CD4-positive, alpha-beta T cell treated with Interleukin-2 at 100 ng/mL for 4 hours (primary cell): ENCODE measurements at places on chromosomes 5 and 9.

- DNase-seq = peak; percentile 15
These were observed 27.8 kb downstream of the PRLR start for GRCh38 chr5:35202319-35203111.

GRCh38 chr9:127185931-127186781 lies 63.7 kb upstream of the ANGPTL2 start:
- DNase-seq = no peak

- DNase-seq = peak; percentile 7
These were observed 374.2 kb downstream of the EFNA5 start for GRCh38 chr5:107296572-107296971.

GRCh38 chr9:21695443-21695842 lies 107.0 kb upstream of the MTAP start:
- DNase-seq = no peak

GRCh38 chr5:146647656-146648199 lies 131.7 kb upstream of the GPR151 start:
- no peak for DNase-seq

- DNase-seq = no peak
These were observed 5.6 kb upstream of the SPDL1 start for GRCh38 chr5:169577951-169578350.

DNA sequence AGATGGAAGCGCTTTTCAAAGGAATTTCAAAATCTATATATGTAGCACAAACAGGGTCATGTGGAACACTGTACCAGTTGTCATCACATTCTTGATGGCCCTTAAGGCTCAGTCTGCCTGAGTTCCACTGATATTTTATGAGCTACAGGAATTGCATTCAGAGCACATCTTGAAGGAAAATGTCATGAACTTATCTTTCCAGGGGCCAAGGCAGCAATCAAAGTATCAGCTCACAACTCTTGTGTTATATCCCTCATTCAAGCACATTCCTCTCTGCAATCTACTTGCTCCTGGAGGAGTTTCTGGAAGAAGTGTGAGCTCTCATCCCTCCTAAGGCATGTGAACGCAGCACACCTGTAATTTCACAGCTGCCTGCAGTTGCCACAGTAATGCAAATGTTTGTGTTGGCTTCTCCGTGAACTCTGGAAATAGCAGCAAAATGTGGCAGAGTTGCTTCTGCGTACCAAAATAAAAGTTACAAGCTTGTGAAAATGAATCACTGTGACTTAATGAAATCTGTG lies 89.7 kb upstream of the EQTN start:
- DNase-seq = no peak

DNA sequence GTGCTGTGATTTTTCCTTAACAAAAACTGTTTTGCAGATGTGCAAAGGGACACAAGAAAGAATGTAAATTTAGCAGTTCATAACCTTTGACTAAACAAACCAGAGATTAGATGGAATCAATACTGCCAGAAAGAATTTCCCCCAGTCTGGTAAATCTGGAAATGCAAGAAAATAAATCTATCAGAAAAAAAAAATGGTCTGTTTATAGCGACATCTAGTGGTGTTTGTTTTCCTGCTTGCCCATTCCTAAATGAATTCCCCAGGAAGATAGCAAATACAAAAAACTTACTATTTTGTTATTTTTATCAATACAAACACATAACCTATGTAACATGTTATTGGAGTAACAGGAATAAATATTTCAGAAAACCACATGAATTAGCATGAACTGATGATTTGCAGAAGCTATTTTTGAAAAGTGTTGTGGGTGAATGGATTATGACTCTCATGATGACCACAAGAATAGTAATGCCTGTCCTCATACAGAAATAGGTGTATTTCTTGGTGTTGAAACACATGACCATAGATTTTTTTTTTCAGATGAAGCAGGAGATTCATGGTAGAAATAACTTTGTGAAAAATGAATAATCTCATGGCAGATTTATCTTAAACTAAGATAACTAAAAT lies 1703.8 kb downstream of the MAT2B start:
- no peak for DNase-seq

GRCh38 chr5:144189800-144190429 lies 19.2 kb downstream of the KCTD16 start:
- DNase-seq = peak; percentile 96

- no peak for DNase-seq
These were observed 69.3 kb downstream of the ANKRD31 start for GRCh38 chr5:75167345-75167744.

GRCh38 chr9:37611014-37611413 lies 18.6 kb upstream of the TOMM5 start:
- DNase-seq = no peak

- DNase-seq = no peak
These were observed 70.5 kb downstream of the GTF3C4 start for GRCh38 chr9:132740526-132741309.

GRCh38 chr5:55911784-55912653 lies 60.9 kb downstream of the IL31RA start:
- DNase-seq = no peak

DNA sequence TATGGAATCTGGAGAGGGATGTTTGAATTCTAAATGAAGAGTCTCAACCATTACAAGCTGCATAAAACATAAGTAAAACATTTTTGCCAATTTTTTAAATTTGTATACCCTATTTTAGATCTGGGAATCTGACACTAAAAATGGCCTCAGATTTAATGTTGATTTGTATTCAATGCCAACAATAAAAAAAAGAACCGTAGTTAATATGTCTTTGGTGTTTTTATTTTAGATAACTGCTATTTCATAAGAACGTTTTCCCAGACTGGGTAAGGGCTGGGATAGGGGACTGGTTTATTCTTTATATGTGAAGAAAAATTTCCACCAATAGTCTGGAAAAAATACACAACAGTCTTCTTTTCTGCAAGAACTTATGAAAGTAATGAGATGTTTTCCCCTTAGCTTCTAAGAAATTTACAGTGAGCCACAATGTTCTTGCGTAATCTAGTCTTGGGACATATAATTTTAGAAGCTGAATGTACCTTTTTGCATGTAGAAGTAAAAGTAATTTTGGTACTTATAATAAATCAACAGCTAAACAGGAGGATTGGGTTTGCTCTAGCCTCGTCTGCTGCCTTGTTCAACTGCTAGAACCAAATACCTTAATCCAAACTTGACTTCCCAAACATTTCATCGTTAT lies 244.6 kb upstream of the EFNA5 start:
- no peak for DNase-seq

GRCh38 chr9:78439866-78440830 lies 143.2 kb downstream of the PSAT1 start:
- DNase-seq = no peak

- peak; percentile 38 for DNase-seq
These were observed 96.5 kb upstream of the LMX1B start for GRCh38 chr9:126516936-126517832.

- DNase-seq = no peak
These were observed 724.3 kb downstream of the PRELID2 start for GRCh38 chr5:145110834-145111233.

DNA sequence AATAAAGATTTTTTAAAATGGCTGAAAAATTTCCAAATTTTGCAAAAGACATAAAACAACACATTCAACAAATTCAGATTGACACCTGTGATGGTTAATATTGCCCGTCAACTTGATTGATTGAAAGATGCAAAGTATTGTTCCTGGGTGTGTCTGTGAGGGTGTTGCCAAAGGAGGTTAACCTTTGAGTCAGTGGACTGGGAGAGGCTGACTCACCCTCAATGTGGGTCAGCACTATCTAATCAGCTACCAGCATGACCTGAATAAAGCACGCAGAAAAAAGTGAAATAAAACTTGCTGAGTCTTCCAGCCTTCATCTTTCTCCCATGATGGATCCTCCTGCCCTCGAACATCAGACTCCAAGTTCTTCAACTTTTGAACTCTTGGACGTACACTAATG lies 868.0 kb upstream of the CTNND2 start:
- DNase-seq = no peak

GRCh38 chr5:141940695-141941271 lies 17.1 kb downstream of the DELE1 start:
- no peak for DNase-seq

DNA sequence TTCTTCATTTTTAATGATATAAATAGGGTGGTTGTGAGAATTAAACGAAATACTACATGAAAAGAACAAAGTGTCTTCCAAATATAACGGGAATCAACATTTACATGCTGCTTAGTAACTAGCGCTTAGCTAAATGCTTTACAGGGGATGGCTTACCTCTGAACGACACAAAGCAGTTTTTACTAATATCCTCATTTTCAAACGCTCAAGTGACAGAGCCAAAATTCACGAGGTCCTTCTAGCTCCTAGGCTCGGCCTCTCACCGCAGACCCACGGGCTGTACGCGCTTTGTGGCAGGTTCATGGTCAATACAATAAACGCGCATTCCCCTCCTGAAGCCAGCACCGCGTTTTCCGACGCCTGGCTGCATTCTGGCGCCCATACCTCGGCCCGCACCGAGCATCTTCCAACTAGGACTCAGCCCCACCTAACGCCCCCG lies 442 bp downstream of the ZNF510 start:
- DNase-seq = no peak

DNA sequence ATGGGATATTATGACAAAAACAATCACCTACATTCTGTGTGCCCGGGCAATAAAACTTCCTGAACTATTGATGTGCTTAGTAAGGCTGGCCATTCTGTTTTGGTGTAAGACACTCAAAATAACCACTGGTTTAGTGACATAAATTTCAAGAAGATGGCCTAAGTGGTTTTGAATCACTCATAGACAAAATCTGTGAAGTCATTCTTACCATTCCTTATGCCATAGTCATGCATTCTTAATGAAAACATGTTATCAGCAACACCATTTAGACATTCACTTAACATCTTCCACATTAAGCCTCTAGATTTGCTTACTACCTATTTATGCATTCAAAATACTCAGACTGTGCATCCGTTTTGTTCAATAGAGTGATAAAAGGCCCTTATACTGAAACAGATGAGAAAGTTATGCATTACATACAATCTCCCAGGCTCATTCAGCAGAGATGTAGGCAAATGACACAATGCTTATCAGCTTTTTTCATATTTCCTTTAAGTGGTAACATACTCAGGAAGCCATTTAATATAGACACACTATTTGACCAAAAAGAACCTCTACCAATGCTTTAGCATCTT lies 848.8 kb upstream of the DMAC1 start:
- no peak for DNase-seq

GRCh38 chr9:75462866-75463265 lies 374.6 kb downstream of the OSTF1 start:
- DNase-seq = no peak

GRCh38 chr9:110058304-110058953 lies 149.5 kb downstream of the C9orf152 start:
- DNase-seq = peak; percentile 55

DNA sequence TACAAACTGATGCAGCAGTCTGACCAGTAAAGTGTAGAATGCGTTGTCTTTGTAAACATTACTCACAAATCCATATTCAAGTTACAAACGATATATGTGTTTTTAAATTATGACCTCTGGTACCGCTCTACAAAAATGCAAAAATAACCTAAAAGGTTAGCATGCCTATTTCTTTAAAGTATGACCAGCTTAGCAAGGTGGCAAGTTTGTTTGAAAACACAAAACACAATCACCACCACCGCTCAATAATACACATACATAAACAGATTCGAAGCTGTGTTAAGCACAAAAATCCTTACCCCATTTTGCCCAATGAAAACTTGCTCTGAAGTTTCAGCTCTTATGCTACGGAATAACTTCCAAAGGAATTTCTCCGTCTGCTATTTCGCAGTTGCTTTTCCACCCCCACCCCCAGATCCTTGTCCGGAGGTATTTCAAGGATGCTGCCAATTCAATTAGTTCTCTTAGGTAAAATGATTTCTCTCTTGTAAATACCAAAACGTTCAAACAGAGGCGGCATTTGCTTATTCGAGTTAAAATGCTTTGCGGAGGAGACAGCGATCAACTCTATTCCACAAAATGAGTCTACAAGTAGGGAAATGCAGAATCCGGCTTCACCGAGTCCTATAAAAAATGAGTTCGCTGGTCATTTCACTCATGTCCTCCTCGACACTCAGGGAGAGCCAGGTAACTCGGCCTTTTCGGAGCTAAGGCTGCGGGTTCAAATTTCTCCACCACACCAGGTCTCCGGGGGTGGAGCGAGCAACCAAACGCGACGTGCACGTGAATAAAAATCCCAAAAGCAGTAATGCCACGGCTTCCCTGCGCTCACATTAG lies 1.2 kb downstream of the HOMER1 start:
- DNase-seq = no peak

- no peak for DNase-seq
These were observed 3.8 kb downstream of the MIGA2 start for GRCh38 chr9:129040113-129040643.

DNA sequence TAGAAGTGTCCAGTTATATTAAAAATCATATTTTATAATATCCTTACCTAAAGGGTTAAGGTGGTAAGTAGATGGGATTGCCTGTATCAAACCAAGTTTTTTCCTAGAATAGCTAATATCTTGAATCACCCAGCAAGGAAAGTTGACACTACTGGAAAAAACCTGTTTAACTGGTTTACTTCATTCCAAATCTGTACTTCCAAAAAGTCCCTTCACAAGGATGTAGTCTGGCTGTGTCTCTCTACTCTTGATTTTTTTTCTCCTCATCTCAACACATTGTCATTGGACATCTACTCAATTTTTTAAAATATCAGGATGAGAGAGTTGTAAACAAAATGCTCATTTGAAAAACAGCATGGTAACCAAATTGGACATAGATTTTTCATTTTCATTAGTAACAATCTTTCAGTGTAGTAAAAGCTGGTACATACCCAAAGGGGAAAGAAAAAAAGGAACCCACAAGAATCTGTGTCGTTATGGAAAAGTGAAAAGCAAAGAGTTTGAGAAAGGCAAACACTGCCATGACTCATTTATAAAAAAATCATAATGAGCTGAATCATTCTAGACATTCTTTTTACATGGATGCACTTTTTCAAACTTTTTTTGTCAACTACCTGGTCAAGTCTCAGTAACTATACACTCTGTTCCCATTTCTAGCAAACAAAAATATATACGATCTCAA lies 173.5 kb downstream of the GLIS3 start:
- DNase-seq = no peak

DNA sequence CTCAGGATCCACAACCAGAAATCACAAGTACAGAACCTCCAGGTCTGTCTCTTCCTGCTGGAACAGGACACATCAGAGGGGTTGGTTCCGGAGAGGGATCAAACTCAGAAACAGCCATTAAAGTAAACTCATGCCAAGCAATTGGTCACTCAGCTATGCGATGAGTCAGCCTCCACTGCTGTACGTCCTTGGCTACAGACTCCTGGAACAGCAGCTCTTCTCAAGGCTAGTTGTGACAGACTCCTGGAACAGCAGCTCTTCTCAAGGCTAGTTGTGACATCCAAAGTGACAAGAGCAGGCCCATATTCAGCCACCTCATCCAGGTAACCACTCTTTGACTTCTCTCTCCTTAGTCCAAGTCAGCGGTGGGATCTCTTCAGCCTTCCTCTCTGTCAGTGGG lies at the start of gene SPINK13:
TSS of gene SPINK13 (plus strand) at position 229 of the 400 bp plus-strand sequence. CDS start 1,279 bp downstream, outside the sequence.
- no peak for DNase-seq

DNA sequence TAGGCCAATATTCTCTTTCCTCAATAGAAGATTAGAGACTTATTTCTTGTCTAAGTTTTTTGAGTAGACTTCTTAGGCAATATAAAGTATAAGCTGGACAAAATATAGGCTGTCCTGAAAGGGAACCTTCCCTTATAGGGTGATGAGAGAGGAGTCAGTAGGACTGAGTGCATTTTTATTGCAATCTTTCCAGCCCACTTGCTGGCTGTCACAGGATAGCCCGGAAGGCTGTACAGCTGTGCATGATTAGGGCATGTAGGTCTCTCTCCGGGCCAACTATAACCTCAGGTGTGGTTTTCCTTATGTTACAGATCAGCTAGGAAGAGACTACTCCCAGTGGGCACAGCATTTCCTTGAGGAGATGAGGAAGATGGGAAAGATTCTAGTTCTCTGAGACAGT lies 159.8 kb upstream of the MEF2C start:
- no peak for DNase-seq
